ENCODE measurements at places on chromosomes 12 and 14. TPM values are rescaled to one million over a fixed set of nuclear protein-coding genes. Genes with fewer than 3 reads are reported as not detected.

The NRXN3 gene
- total RNA-seq = 2.0 TPM

The KRT84 gene
- total RNA-seq = not detected

The HOXC12 gene
- total RNA-seq = not detected

The NFKBIA gene
- total RNA-seq = 237 TPM

The CPNE6 gene
- total RNA-seq = 0.24 TPM

The PLEKHA5 gene
- total RNA-seq = 53.2 TPM

- no peaks in the 10 kb centered on the region for H3K27me3 ChIP-seq
- no peak overlapping the region for H3K27ac ChIP-seq
- no peak overlapping the region for H3K4me3 ChIP-seq
- no peaks in the 10 kb centered on the region for H3K36me3 ChIP-seq
These were observed 55.9 kb upstream of the LRRK2 start for GRCh38 chr12:40168868-40169267.

DNA sequence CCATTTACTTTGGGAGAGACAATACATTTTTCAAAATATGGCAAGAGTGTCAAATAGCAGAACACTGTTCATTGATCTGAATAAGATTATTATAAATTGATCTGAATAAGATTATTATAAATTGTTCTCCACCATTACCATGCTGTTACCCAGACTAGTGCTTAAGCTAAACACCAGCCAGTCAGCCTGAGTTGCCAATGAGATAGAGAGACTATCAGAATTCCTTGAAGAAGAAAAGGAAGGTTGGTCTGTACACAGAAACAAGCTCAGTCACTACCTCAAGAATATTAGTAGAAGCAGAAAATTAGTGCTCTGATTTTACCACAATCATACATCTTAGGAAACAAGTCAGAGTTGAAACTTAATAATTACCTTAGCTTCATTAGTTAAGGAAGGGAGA lies 469.8 kb downstream of the FOXG1 start:
- DNase-seq = no peak
- H3K27me3 ChIP-seq = no peaks in the 10 kb centered on the region
- no peak overlapping the region for H3K4me3 ChIP-seq
- no peaks in the 10 kb centered on the region for H3K4me1 ChIP-seq
- H3K36me3 ChIP-seq = no peaks in the 10 kb centered on the region

- H3K36me3 ChIP-seq = no peaks in the 10 kb centered on the region
- no peaks in the 10 kb centered on the region for H3K27me3 ChIP-seq
- H3K4me3 ChIP-seq = peak overlapping the region; percentile 71
- peaks cover 22% of the 10 kb centered on the region for H3K4me1 ChIP-seq
- peak overlapping the region; percentile 64 for H3K27ac ChIP-seq
These were observed 25.4 kb downstream of the ZBTB42 start for GRCh38 chr14:104826189-104826860.

- DNase-seq = no peak
- no peaks in the 10 kb centered on the region for H3K36me3 ChIP-seq
- H3K27ac ChIP-seq = peak overlapping the region; percentile 87
- H3K27me3 ChIP-seq = no peaks in the 10 kb centered on the region
- H3K4me3 ChIP-seq = peak overlapping the region; percentile 55
These were observed 1.0 kb downstream of the HIP1R start for GRCh38 chr12:122836027-122836921.

DNA sequence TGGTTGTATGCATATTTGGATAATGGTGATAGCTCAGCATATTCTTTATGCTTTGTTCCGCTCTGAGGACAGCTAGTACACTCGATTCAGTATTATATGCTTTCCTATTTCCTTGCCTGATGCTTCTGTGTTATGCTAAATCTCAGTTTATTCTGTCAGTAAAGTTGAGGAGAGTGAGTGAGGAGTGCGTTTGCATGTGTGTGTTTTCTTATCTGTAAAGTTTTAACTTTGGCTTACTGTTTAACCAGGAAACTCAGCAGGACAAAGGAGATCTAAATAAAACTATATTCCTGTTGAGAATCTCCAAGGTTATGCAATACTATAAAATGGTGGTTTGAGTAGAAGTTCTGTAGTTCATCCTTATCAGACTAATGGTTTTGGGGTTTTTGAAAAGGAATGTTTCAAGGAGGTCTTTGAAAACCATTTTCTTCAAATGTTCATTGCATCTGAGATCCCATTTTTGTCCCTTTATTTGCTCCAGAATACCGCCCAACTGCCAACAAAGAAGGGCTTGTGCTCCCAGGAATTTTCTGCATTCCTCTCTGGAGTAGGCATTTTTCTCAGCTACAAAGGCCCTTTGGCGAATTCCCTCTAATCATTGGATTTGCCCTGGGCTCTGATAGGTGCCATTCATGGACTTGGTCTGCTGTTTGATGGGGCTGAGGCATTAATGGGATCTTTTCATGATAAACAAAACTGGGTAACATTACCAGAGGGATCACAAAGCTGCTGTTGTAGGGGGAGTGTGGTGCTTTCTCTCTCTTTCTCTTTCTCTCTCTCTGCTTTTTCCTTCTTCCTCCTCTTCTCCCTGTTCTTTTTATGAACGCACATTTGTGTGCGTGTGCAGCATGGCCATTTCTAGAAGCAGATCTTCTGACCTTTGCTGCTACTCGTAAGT lies 71.7 kb downstream of the HMGA2 start:
- no peak overlapping the region for H3K27ac ChIP-seq
- no peaks in the 10 kb centered on the region for H3K4me1 ChIP-seq
- H3K36me3 ChIP-seq = no peaks in the 10 kb centered on the region
- no peak for DNase-seq
- no peaks in the 10 kb centered on the region for H3K27me3 ChIP-seq

GRCh38 chr12:92558215-92558773 lies 144.5 kb upstream of the PLEKHG7 start:
- no peak overlapping the region for H3K4me3 ChIP-seq
- H3K4me1 ChIP-seq = peaks cover 48% of the 10 kb centered on the region
- no peaks in the 10 kb centered on the region for H3K27me3 ChIP-seq

DNA sequence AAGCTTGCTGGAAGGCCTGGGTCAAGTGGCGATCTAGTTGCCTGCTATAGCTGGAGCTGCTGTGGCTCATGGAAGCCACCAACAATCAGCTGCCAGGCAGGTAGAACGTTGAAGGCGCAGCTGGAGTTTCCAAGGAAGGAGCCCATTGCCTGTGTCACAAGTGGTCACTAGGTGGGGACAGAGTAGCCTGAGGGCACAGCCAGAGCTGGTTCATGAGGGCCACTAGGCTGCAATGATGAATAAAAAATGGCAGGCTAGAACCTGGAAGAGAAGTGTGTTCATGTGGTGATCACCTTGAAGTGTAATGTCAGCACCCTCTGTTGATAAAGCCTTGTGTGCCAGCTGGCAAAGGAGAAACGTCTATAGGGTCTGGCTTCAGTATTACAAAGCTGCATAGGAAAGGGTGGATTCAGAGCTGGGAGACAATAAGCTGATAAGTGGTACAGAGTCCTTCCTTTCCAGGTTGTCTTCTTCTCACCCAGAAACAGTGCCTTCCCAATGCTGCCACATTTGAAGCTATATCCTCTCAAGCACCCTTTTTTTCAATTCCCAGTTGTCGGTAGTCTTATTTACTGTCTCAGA lies 165.8 kb downstream of the EMP1 start:
- no peaks in the 10 kb centered on the region for H3K4me1 ChIP-seq
- H3K4me3 ChIP-seq = no peak overlapping the region
- no peaks in the 10 kb centered on the region for H3K36me3 ChIP-seq
- no peak overlapping the region for H3K27ac ChIP-seq

DNA sequence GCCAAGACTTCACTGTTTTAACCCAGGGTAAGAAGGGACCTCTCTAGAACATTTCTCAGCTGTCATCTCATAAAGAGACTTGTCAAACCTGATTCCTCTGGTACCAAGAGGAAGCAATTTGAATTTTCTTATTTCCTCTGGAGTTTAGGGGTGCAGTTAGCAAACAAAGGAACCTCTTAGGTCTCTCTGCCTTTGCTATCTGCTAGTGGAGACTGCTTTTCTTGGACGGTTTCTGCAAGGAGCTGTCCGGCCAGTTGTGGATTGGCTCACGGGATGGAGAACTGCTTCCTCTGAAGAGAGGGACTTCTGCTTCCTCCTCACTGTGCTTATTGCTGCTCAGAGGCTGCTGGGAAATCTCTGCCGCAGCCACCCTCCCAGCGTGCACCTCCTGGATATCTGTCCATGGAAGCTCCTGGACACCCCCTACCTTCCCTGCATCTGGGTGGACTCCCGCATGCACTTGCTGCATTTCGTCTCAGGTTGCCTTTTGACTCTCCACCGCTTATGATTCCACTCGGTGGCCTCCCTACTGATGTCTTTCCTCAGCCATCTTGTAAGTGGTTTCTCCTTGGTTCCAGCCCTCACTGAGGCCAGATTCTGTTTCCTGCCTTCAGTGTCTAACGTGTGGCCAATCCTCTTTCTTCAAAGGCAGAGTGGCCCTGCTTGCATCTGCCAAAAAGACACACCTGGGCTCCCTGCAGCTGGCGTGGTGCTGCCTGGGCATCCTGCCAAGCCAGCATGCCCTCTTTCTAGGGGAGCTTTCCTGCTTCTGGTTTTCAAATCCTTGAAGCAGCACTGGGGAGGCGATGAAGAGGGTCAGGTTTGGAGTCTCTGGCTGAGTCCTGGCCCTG lies 187.3 kb downstream of the CHST11 start:
- H3K27ac ChIP-seq = no peak overlapping the region
- no peak overlapping the region for H3K4me3 ChIP-seq
- H3K27me3 ChIP-seq = no peaks in the 10 kb centered on the region
- H3K36me3 ChIP-seq = no peaks in the 10 kb centered on the region
- peaks cover 15% of the 10 kb centered on the region for H3K4me1 ChIP-seq
- DNase-seq = no peak

- DNase-seq = no peak
- H3K4me1 ChIP-seq = no peaks in the 10 kb centered on the region
- no peak overlapping the region for H3K27ac ChIP-seq
- no peaks in the 10 kb centered on the region for H3K27me3 ChIP-seq
- H3K36me3 ChIP-seq = no peaks in the 10 kb centered on the region
These were observed 6.6 kb upstream of the PPM1A start for GRCh38 chr14:60242429-60242828.

DNA sequence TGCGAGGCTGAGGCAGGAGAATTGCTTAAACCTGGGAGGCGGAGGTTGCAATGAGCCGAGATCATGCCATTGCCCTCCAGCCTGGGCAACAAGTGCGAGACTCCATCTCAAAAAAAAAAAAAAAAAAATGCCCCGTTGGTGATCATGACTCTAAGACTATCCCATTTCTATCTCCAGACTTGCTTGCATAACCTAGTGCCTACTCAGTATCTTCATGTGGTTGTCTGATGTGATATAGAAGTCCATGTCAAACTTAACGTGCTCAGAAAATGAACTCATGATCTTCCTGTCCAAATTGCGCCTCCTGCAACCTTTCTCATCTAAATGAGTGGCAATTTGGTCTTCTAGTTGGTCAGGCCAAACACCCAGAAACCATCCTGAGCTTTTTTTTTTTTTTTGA lies 4.7 kb upstream of the TSFM start:
- no peak for DNase-seq
- H3K27ac ChIP-seq = no peak overlapping the region
- H3K36me3 ChIP-seq = no peaks in the 10 kb centered on the region

- H3K27me3 ChIP-seq = no peaks in the 10 kb centered on the region
- no peak overlapping the region for H3K4me3 ChIP-seq
- no peaks in the 10 kb centered on the region for H3K36me3 ChIP-seq
These were observed 2.8 kb downstream of the TMEM179 start for GRCh38 chr14:104601786-104602185.

DNA sequence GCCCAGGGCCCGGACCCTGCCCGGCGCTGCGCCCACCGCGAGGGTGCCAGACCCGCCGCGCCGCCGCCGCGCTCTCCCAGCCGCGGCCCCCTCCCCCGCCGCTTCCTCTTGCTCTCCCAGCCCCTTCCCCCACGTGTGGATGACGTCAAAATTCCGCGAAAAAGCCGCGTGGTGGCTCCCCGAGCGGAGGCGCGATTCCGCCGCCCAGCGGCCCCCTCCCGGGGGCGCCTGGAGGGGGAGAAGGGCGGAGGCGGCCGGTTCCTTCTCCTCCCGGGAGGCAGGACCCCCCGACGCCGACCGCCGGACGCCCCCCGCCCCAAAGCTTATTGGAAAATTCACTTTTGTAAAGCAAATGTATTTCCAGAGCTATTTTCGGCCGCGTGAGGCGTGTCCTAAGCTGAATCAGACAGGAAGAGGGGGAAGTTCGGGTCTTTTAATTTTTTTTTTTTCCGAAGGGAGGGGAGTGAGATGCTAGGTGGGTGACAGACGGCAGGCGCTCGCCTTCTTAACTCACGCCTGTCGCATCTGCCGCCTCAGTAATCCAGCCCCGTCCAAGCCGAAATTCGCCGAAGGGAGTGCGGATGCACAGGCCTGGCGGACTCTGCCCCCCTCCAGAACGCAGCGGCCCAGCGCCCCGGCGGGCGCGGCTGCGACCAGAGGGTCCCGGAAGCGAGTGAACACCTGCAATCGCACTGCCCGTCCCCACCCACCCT lies 4.1 kb upstream of the CCND2 start:
- peak overlapping the region; percentile 84 for H3K4me3 ChIP-seq
- peaks cover 38% of the 10 kb centered on the region for H3K4me1 ChIP-seq
- no peaks in the 10 kb centered on the region for H3K36me3 ChIP-seq
- DNase-seq = peak; percentile 81

GRCh38 chr12:132660996-132661395 lies 26.1 kb downstream of the POLE start:
- H3K36me3 ChIP-seq = peaks cover 73% of the 10 kb centered on the region
- H3K4me1 ChIP-seq = no peaks in the 10 kb centered on the region
- no peak for DNase-seq
- no peak overlapping the region for H3K4me3 ChIP-seq
- no peak overlapping the region for H3K27ac ChIP-seq

DNA sequence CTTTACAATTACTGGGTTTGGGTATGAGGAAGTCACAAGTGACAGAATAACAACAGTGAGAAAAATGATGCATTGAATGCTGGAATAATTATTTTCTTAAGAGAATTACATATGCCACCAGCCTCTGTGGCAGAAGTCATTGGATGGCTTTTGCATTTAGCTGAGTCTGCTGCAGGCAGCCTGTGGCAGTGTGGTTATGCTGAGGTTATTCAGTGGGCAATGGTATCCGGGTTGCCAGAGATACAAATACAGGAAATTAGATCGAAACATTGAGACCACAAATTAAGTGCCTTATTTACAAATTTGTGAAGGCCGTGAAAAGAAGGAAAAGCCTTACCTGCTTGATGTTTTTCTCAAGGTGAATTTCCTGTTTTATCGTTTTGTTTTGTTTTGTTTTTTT lies 1050.0 kb downstream of the GALC start:
- H3K4me3 ChIP-seq = no peak overlapping the region
- H3K27me3 ChIP-seq = no peaks in the 10 kb centered on the region
- no peak overlapping the region for H3K27ac ChIP-seq
- no peak for DNase-seq
- no peaks in the 10 kb centered on the region for H3K4me1 ChIP-seq
